ENCODE measurements at places on chromosomes 2 and 18.

GRCh38 chr2:174713686-174714085 lies 50.6 kb downstream of the CHRNA1 start:
- no peak for DNase-seq

DNA sequence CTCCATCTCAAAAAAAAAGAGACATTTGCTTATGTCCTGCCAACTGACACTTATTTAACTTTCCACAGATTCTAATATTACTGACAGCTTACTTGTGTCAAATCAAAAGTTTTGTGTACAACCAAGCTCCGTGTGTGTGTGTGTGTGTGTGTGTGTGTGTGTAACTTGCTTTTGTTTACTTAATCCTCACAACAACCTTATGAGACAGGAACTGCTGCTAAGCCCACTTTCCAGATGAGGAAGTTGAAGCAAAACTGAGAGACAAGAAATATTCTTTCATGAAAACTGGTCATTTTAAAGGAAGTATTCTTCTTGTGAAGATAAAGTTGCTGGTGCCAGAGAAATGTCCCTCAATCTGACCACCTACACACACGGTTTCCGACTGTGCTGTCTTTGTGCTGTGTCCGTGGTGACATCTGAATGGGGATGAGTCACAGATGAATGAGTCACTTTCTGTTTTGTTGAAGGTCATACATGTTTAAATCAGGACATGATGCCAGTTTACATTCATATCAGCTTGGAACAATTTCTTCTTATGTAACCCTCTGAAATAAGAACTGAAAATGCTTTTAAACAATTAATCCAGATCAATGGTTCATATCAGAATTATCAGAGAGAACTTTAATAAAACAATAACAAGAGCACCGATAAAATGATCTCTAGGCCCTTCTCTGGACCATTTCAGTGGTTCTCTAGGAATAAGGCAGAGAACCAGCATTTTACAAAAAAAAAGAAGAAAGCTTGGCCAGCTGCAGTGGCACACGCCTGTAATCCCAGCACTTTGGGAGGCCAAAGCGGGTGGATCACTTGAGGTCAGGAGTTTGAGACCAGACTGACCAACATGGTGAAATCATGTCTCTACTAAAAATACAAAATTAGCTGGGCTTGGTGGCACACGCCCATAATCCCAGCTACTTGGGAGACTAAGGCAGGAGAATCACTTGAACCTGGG lies 95.5 kb downstream of the THNSL2 start:
- DNase-seq, result no peak

DNA sequence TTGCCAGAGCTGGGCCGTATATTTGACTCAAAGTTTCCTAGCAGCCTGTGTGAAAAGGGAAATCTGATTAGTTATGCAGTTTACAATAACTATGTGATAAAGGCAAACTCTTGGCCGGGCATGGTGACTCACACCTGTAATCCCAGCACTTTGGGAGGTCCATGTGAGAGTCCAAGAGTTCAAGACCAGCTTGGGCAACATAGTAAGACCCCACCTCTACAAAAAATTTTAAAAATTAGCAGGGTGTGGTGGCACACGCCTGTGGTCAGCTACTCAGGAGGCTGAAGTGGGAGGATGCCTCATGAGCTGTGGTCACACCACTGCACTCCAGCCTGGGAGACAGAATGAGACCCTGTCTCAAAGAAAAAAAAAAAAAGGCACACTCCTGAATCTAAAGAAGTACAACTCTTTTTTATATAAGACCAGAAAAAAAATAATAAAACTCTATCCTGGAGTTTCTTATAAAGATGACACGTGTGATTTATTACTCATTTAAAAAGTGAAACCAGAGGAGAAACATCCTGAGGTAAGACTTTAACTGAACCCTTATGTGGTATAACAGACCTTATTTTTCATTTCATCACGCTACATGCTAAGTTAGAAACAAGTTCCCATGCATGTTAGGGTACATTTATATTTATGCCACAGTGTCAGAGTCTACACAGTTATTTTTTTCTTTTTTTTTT lies 32.6 kb upstream of the KCMF1 start:
- no peak for DNase-seq

- DNase-seq, result no peak
Measured at GRCh38 chr2:156896294-156896693, 361.2 kb upstream of the GALNT5 start.

- no peak for DNase-seq
Measured at GRCh38 chr18:77597726-77598125, 348.1 kb downstream of the GALR1 start.

DNA sequence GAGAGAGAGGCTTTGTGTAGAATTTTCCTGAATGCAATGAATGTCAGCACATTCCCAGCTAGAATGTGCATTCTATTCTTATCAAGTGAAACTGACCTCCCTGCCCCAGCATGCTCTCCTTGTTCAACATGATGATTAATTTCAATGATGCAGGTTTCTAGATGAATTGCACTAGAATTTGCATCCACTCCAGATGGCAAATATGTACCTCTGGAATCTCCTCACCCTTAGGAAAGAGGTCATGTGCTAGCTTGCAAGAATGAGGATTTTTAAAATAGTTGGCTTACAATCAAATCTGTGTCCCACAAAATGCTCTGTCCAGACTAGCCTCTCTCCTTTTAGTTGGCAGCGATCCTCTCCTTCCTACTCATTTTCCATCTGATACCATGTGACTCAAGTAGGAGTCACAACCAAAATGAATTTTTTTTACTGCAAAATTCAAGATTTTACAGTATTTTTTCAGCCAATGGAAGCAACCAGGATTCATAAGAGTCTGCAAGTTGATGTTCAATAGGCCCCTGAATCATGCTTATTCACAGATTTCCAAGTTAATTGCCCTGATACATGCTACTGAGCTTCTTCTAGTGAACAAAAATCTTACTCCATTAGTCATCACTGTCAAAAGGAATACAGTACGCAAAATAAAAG lies 21.0 kb upstream of the STAT4 start:
- DNase-seq, result peak; percentile 83

- no peak for DNase-seq
Measured at GRCh38 chr2:17918789-17919188, 40.3 kb downstream of the KCNS3 start.

DNA sequence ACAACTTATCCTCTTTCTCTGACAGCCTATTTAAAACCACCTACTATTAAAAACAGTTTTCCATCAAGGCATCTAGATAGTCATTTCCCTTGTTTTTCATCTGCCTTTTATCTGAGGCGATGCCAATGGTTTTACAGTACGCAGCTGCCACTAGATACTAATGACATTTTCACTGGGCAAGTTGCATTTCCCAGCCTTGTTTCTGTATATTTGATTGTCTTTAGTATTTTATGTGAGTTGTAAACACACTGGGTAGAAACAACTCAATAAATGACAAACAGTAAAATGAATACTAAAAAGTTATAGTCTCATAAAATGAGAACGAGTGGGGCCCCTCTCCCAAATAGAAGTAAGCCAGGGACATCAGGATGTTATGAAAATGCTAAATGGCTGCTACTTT lies 8.9 kb upstream of the DARS1 start:
- DNase-seq, result no peak

DNA sequence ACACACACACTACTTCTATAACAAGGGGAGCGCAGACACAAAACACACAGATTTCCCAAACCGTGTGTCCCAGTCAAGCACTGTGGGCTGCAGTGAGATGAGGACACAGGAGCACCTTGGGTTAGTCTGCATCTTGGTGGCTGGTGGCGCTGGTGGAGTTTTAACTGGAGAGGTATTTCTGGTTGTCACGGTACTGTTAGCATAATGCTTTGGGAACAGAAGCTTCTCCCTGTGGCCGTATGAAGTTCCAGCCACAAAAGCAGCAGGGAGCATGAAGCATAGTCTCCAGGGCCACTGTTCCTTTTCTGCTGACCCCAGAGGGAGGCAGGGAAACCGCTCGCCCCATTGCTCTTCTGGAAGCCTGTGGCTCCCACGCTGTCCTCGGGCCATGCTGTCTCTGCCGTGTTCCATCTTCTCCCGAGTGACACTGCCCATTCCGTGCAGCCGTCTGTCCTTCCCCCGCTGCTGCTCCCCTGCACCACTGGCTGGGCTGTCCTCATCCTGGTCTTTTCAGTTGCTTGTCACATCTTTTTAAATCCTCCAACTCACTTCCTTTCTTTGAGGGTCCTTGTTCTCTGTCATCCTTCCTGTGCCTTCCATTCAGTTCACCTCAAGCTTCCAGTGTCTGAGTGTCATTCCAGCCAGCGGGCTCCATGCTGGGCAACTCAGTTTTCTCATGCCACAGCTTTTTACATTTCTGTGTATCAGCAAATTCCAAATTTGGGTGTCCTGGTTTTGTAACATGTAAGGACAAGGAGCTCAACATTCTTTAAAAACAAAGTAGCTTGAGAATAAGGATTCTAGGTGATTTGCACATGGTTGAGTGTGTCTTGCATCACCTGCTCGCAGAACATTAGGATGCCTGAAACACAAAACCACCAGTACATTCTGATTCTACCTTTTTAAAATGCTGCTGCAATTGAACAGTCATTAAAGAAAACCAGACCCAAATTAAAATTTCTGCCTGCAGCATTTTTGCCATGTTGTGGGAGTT lies 125.0 kb downstream of the MTCL1 start:
- no peak for DNase-seq

- no peak for DNase-seq
Measured at GRCh38 chr2:28366149-28366495, 26.5 kb upstream of the FOSL2 start.

DNA sequence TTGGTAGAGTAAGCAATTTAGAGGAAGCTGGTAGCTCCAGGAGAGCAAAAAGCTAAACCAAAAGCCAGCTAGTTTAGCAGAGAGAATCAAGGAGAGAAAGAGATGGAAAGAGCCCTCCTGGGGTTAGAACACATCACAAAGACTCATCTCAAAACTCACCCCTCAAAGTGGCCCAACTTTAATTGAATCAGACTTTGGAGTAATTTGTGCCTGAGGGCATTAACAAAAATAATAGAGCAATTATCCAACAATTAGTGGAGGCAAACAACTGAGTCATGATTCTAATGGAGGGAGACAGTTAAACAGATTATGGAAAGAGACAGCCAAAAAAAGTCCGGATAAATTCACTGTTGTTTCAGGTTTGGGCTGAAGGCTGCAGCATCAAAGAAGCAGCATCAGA lies 417.4 kb downstream of the KCNJ3 start:
- no peak for DNase-seq

DNA sequence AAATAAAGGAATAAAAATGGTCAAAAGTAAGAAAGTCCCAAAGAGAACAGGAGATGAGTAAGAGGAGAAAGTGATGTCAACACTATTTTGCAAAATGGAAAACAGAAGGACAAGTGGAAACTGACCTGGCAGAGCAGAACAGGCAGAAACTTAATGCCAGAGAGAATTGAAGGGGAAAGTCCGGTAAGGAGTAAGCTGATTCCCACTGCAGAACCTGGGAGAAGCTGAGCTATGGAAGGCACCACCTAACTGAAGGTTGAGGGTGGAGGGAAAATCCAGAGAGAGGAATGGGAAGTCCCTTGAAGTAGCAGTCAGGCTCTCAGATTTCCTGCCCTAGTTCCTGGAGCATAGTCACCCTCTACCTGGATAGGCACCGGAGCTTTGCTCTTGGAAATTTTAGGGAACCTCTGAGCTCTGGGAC lies 59.8 kb downstream of the MOGAT1 start:
- DNase-seq, result no peak

DNA sequence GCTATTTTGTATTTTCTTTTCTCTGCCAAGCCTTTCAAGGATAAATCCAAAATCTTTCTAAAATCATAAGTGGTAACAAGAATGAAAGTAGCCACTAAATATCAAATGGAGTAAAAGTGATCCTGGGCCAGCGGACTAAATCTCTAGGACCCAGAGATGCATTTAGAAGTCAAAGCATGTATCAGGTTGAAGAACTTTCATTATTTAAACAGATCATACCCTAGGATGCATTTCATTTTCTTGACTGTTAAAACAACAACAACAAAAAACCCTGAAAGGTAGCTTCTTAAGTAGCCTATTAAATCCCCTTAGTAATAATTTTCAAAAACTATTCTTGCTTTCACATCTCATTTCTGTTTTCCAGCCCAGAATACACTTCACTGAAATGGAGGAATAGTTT lies 4.8 kb upstream of the POU3F3 start:
- no peak for DNase-seq

GRCh38 chr2:51633073-51633472 lies 601.1 kb upstream of the NRXN1 start:
- no peak for DNase-seq

GRCh38 chr2:112163541-112163981 lies 25.4 kb downstream of the FBLN7 start:
- DNase-seq, result no peak

DNA sequence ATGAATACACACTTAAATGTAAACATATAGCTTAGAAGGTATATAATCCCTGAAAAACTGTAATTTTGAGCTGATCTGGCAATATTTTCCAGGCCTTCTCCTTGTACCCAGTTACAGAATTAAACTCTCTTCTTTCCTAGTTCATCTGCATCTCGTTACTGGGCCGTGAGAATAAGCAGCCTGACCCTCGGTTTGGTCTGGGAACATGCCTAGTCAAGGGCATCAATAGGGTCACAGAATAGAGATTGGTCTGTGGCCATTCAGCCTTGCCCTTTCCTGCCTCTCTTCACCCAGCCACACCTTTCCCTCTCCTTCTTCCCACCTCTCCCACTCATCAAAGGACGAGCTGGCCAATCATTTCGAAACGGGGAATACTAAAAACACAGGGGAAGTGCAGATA lies 27.3 kb downstream of the SULT1C2 start:
- DNase-seq, result no peak

DNA sequence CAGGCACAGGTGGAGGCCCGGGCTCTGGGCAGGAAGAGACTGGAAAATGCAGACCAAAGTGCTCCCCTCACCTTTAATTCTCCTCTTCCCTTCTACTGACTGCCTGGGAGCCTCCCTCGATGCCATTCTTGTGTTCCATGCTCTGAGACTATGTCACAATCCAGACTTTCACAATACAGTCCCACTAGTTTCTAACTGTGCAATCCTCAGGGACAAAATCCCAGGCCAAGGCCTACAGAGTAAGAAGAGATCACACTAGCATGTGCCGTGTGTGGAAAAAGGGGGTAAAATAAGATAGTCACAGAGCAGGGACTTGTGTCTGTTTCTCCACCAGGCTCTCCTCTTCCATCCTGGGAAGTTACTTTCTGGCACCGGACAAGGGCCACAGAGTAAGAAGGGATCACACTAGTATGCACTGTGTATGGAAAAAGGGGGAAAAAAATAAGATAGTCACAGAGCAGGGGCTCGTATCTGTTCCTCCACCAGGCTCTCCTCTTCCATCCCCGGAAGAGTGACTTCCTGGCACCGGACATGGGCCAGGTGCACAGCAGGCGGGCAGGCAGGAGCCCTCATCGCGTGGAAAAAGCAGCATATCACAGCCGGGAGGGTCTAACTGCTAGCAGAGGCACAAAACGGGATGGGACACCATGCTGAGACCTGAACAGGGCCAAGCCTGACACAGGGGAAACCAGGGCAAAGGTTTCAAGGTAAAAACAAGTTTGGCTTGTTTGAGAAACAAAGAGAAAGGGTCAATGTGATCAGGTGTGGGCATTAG lies 9.6 kb downstream of the CYB5A start:
- DNase-seq, result no peak

DNA sequence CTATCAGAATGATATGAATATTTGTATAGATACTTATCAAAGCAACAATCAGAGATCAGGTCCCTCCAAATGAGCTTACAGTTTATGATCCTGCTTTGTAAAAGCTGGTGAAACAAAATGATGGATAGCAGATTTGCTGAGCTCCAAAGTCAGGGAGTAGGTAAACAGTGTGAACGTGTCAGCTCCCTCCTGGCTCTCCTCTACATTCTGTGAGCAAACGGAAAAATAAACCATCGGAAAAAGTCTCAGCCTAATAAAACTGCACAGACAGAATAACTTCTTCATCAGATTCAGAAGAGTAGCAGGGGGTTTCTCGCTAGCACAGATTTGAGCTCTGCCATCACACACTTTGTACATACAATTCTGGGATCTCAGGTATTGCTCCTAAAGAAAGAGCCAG lies 51.3 kb downstream of the BCL11A start:
- DNase-seq, result no peak

All from RWPE2 (cell line).